ENCODE measurements at places on chromosomes 3 and 15.

DNA sequence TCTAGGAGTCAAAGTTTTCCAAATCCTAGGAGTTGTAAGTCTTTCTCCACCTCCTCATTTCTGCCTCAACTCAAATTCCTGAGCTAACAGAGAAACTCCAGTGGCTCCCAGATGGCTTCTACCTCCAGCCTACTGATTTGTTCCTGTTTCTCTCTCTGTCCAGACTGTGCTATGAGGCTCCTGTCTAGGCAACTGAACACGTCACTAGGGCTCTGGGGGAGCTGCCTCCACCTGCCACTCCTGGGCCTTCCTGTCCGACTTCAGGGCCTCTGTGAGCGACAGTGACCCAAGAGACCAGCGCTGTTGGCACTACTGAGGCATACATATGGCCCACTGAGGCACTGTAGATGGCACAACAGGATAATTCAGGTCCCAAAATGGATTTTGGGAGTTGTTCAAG lies 71.4 kb downstream of the EXOG start:
- no peak for DNase-seq

- DNase-seq = no peak
These were observed 122.4 kb downstream of the THSD4 start for GRCh38 chr15:71237456-71238188.

DNA sequence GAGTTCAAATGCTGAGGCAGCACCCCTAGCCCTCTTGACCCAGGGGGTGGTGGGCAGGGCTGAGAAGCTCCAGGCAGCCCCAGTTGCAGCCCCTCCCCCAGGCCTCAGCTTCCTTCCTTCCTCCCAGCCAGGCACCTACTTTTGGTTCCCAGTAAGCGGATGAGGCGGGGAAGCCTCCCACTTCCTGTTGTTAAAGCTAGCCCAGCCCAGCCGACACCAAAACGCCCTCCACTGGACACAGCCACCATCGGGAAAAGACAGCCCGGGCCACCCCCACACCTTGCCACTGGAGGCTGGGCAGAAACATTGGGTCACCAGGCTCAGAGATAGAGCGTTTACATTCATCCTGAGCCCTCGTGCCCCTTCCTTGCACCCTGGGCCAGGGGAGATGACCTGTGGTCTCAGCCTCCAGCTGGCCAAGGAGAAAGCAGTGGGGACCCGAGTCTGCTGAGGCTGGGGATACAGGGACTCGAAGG lies 3.5 kb downstream of the DUSP7 start:
- DNase-seq = peak; percentile 62

- no peak for DNase-seq
These were observed 443.4 kb upstream of the UBE2E2 start for GRCh38 chr3:22759636-22760310.

All from NCI-H82 (cell line).